ENCODE measurements at places on chromosomes 5 and 9.

- DNase-seq, result no peak
These were observed 685 bp upstream of the ADGRD2 start for GRCh38 chr9:124449381-124450151.

- DNase-seq, result no peak
These were observed 1217.0 kb upstream of the DMAC1 start for GRCh38 chr9:9016597-9016996.

GRCh38 chr5:168583742-168584482, 4.7 kb upstream of the PANK3 start:
- no peak for DNase-seq

GRCh38 chr9:4225291-4226028, 74.4 kb downstream of the GLIS3 start:
- DNase-seq, result no peak

- DNase-seq, result no peak
These were observed 22.9 kb upstream of the AOPEP start for GRCh38 chr9:94703488-94704140.

- DNase-seq, result no peak
These were observed 938.6 kb upstream of the WWC1 start for GRCh38 chr5:167352801-167353200.

DNA sequence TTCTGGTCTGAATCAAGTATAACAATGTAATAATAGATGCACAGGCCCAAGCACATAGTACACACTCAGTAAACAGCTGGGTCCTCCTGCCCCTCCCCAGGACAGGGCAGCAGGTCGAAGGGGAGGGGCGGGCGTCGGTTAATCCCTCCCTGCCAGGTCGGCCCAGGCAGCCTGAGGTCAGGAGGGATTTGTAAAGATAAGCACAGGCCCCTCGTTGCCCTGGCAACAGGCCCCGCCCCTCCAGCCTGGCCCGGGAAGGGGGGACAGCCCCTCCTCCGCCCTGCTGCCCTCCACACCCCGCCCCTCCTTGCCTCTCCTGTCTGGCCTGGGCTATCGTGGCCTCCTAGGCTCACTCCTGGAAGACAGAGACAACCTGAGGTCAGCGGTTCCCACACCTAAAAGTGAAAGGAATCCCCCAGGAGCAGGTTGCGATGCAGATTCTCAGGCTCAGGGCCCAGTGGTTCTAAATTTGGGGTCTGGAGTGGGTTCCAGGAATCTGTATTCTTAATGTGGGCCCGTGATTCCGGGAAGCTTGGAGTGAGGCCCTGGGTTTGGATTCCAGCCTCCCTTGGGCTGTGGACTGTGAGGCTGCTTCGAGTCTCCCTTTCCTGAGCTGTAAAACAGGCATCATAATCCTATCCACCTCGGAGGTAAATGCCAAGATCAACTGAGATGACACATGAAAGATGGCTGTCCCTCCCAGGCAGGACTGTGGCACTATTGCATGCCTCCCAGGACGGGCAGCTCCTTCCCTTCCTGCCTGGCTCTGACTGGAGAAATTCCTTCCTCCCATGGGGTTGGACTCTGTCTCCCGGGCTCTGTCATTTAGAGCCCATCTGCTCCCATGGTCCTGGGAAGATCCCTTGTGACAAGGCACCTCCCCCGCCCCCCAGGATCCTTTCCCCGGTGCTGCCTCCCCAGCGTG, 4.4 kb downstream of the CRB2 start:
- DNase-seq, result no peak

GRCh38 chr9:38108326-38108725, 39.3 kb upstream of the SHB start:
- no peak for DNase-seq

- DNase-seq, result no peak
These were observed 324.5 kb downstream of the GADD45G start for GRCh38 chr9:89929315-89929672.

GRCh38 chr9:86668488-86668887, 278.8 kb downstream of the GAS1 start:
- no peak for DNase-seq

- no peak for DNase-seq
These were observed 96.0 kb upstream of the PHF24 start for GRCh38 chr9:34862043-34862442.

GRCh38 chr9:33202552-33203201, 35.5 kb upstream of the B4GALT1 start:
- peak; percentile 81 for DNase-seq

GRCh38 chr5:134649163-134649835, 714 bp downstream of the SEC24A start:
- peak; percentile 27 for DNase-seq

DNA sequence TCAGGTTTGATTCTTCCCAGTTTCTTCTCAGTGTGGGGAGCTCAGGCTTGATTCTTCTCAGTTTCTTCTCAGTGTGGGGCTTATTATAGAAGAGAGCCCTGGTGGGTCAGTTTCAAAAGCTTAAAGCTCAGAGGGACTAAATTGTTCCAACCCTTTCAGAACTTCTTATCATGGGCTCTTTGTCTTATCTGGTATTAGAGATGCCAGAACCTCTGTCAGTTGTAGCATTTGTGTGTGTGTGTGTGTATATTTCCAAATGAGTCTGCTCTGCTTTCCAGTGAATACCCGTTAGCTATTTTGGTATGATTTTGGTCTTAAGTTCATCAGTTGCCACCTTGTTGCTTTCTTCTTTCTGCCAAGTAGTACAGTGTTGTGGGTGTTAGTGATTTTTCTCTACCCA, 21.8 kb downstream of the TMEM38B start:
- DNase-seq, result no peak

DNA sequence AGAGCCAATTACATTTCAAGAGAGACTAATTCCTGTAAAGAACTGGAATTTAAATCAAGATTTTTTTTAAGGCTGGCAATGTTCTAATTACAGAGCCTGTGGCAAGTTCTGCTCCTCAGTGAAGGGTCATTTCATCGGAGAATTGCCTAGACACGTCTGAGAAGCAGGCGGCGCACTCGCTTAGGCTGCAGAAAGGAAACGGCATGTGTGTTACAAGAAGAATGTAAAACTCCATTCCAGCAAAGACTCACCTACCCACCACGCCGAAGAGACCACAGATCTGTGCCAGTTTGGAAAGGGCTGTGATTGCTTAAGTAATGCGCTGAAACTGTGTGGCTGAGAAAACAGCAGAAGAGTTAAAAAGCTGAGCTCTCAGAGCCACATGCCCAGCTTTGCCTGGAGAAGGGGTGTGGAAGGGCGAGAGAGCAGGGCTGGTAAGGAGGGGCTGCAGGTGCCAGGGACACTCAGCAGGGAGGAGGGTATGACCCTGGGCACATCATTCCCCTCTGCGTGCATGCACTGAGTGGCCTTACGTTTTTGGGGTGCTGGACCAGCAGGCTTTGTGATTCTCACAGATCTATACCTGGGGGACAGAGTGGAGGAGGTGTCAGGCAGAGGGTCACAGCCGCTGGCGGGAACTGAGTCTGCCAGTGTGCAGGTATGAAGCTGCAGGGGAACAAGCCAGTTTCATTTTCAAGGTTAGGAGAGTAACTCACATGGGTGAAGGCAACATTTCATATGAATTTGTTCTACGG, 17.8 kb upstream of the SLC25A51 start:
- peak; percentile 55 for DNase-seq

DNA sequence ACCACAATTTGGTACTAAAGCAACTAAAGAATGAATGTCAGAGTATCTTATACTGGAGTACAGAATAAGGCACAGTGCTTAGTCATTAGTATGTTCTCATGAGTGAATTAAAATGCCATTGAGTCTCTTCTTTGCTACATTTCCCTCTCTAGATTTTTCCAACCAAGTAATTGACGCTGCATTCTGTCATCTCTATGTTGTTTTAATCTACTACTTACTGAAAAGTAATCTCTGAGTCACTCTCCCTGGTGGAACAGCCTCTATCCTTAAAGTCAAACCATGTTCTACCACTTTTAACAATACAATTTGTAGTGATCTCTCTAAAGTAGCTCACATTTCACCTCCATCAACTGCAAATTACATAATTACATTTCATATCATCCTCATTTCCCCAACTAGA, 495.1 kb downstream of the CDH18 start:
- DNase-seq, result no peak

GRCh38 chr5:23433534-23434315, 73.7 kb upstream of the PRDM9 start:
- DNase-seq, result no peak

DNA sequence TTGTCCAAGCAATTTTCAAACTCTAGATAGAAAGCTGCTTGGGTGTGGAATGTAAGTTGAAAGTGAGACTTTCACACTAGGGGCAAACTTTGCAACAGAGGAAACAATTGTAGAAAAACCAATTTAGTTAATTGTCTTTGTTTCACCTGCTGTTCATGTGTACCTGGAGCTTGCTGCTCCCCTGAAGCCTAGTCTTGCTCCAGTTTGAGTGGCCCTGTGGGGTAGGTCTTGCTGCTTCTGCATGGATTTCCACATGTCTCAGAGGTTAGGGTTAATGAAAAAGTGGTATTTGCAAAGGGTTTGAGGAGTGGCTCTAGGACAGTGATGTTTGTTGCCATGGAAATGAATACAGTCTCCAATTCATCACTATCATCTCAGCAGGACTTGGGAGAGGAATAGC, 182.2 kb downstream of the FSTL4 start:
- DNase-seq, result no peak

- DNase-seq, result no peak
These were observed 11.6 kb upstream of the WHRN start for GRCh38 chr9:114516913-114517312.

- no peak for DNase-seq
These were observed 34.1 kb downstream of the IRF1 start for GRCh38 chr5:132456296-132456986.

GRCh38 chr5:134572811-134573210, 47.3 kb downstream of the JADE2 start:
- DNase-seq, result no peak

DNA sequence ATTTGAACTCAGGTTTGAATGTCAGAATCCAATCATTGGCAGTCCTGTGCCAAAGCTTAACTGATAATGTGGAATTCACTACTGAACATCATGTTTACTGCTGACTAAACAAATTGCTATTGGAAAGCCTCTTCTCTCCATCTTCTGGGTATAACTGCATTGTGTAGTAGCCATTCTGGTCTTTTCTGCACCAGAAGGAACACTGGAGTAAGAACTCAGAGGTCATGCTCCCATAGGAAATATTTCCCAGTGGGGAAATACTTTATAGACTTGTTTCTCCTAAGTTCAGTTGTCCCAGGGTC, 25.9 kb downstream of the SLC1A3 start:
- no peak for DNase-seq

DNA sequence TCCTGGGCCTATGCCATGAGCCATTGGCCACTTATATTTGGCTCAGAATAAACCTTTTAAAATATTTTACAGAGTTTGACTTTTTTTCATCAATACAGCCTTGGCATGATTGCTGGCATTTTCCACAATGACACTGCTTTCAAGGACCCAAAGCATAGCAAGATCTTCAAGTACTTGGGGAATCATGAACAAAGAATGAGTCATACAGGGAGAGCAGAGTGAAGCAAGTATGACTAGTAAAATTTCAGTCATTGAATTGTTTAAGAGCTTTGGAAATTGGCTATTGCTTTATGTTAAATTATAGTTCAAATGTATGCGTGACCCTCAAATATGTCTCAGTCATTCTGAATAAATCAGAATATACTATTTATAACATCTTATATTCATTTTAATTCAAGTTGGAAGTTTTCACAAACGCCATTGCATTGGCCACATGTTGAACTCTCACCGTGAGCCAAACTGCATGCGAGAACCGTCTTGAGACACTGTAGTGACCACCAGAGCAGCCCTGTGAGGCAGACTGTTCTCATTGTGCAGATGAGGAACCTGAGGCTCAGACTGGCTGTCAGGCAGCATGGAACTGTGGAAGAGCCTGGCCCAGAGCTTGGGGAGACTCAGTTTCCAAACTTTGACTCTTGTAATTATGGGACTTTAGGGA, 52.9 kb downstream of the GDNF start:
- no peak for DNase-seq

DNA sequence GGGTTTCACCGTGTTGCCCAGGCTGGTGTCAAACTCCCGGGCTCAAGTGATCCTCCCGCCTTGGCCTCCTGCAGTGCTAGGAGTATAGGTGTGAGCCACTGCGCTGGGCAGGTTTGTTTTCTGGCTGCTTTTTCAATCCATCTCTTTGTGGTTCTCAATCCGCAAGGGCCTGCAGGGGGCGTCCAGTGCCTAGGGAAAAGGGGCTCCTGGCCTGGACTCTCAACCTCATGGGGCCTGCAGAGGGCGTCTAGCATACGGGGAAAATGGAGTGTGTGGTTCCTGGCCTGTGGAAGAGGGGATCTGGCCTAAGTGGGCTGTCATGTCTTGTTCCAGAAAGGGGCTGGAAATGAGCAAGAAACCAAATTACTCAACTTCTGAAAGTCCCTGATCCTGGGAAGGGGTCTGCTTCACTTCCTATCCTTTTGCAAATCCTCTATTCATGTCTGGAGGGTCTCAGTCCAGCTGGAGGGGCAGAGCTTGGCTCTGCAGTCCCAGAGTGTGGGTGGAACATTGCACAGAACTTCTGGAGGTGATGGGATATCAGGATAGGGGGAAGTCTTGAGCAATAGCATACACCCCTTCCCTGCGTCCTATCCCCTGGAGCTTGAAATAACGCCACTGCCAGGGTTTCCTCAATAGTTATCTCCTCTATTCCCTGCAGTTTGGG, 12.7 kb upstream of the CCL27 start:
- DNase-seq, result no peak

- no peak for DNase-seq
These were observed 432.8 kb upstream of the PTPRD start for GRCh38 chr9:11045589-11045988.

GRCh38 chr5:87327998-87328397, 60.3 kb downstream of the RASA1 start:
- no peak for DNase-seq

- DNase-seq, result no peak
These were observed 204.8 kb downstream of the C9orf50 start for GRCh38 chr9:129415942-129416651.

DNA sequence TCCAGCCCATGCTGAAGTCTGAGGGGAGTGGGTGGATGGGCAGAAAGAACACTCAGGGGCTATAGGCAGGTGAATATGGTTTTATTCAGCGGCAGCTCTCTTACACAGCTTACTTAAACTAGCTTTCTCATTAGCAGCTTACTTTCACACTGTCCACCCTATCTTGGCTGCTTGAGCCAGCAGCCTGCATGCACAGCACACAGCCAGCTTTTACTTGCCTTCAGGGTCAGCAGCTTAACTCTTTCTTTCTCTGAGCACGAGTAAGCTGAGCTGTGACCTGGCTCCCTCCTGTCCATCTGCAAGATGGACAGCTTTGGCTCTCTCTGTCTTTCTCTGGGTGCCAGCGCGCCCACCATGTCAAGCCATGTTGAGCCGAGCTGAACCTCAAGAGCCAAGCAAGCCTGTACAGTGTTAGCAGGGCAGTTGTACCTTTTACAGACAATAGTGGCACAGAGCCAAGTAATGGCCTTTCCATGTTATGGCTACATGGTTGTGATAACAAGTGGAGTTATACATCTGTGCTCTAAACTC, 1054.9 kb downstream of the PTPRD start:
- DNase-seq, result no peak

- DNase-seq, result no peak
These were observed 384.8 kb downstream of the PRELID2 start for GRCh38 chr5:145450286-145450885.
